NCI-H1694 (cell line): ENCODE measurements at places on chromosomes 6 and 20.

GRCh38 chr6:47733879-47734558 is 35.6 kb downstream of the ADGRF4 start:
- DNase-seq, result peak; percentile 1

DNA sequence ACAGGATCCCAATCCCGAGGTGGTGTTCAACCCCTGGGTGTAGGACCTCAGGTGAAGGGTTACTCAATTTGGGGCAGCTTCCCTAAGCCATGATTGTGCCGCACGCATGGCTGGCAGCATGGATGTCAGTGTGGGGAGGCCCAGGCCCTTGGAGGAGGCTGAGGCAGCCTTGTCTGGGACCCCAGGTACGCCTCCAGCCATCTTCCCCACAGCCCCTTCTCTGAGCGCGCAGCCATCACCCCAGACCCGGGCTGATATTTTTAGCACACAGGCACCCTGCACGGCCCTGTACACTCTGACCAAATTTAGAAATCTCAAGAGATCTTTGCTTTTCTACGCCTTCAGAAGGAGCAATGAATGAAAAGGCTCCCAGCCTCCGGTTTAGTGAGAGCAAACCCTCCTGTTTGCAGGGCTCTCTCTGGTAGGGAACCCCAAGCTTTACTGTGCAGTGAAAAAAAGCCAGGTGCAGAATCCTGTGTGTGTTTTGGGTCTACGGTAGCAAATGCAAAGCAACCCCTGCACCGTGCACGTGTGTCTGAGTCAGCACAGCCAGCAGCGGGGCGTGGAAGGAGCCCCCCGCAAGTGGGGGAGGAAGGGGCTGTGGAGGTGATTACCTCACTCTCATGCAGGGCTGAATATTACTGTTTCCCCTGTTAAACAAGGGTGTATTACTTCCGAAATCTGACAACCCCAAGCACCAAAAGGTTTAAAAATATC is 44.3 kb downstream of the CTCFL start:
- no peak for DNase-seq

DNA sequence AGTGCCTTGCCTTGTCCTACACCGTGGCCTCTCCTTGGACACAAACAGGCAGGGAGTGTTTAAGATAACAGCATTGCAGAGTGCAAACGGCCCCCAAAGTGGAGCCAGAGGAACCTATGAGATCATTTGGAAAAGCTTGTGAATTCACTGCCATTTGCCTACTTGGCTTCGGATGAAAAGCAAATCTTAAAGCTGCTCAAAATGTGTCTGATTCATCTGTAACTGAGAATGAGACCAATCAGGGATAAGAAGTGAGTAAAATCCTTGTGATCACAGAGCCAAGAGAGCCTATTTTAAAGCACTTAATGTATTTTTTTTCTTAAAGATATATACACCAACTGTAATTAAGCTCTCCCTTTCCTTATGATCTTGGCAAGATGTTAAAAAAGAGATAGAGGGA is 65.7 kb upstream of the BACH2 start:
- no peak for DNase-seq

- no peak for DNase-seq
These were observed 4.6 kb upstream of the SLC2A10 start for GRCh38 chr20:46704714-46705377.

DNA sequence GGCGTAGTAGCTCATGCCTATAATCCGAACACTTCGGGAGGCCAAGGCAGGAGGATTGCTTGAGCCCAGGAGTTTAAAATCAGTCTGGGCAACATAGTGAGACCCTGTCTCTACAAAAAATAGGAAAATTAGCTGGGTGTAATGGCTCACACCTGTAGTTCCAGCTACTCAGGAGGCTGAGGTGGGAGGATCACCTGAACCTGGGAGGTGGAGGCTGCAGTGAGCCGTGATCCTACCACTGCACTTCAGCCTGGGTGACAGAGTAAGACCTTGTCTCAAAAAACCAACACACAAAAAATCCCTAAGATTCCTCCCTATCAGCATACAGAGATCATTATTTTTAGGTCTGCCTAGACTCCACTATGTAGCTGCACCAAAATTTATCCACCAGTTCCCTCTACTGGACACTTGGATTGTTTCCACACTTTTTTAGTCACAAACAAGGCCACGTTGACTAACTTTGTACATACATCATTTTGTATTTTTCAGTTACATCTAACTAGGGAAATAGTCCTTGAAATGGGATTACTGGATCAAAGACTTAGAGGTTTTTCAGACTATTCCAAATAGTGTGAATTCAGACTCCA is 3.6 kb upstream of the PHF1 start:
- DNase-seq, result no peak

GRCh38 chr6:154709621-154710020 is 23.6 kb upstream of the SCAF8 start:
- DNase-seq, result no peak

DNA sequence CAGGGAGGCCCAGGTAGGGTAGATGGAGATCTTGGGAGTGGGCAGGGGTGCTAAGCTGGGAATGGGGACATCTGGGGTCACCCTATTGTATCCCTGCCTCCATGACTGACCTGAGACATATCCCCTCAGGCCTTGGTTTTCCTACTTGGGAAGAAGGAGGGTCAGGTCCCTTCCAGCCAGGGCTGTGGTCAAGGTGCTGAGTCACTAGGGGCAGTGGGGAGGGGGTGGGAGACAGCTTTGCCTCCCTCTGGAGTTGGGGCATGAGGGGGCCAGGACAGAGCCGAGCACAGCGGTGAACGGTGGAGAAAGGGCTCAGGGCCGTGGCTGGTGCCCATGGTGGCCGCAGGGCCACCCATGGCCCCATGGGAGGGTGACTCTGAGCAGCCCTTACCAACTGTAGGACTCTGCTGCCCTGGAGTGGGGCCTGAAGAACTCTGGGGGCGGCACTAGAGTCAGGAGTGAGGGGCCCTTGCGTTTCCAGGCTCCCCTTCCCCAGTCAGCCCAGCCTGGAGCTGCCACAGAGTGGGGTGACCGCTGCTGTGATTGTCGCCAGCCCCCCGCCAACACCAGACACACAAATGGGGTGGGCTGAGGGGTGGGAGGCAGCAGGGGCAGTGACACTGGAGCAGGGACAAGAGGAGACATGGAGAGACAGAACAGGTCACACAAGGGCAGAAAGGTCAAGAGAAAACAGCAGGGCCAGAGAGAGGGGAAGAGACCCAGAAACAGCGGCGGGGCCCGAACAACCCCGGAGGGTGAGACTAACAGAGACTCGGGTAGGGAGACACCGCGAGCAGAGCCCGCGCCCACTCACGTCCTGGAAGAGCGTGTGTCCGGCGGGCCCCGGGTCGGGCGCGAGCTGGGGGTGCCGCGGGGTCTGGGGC is 576 bp downstream of the NECAB3 start:
- DNase-seq, result no peak

DNA sequence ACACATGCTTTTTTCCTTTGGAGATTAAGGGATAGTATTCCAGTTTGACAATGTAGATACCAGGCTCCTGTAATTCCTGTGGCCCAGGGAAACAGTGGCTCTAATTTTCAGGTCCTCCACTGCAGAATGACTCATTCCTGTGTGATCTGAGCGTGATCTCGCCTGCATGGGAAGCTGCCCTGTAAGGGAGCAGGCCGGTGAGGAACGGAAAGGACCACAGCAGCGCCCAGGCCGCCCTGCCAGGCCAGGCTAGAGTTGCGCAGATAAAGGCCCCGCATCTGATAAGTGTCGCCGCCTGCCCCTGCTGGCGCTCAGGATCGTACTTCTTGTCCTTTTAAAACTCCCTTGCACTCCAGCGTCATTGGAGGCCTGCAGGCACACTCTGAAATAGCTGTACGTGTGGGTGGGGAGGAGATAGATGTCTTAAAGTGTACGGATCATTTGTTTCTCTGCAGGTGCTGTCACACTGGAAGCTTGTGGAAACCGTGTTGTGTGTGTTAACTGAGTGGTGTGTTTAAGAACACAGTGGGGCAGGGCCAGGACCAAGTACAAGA is 60.7 kb downstream of the SYNJ2 start:
- DNase-seq, result no peak
